ENCODE measurements at places on chromosomes 13 and 19.
A peak's percentile ranks its signal among the peaks of the same experiment; 100 is the strongest.

DNA sequence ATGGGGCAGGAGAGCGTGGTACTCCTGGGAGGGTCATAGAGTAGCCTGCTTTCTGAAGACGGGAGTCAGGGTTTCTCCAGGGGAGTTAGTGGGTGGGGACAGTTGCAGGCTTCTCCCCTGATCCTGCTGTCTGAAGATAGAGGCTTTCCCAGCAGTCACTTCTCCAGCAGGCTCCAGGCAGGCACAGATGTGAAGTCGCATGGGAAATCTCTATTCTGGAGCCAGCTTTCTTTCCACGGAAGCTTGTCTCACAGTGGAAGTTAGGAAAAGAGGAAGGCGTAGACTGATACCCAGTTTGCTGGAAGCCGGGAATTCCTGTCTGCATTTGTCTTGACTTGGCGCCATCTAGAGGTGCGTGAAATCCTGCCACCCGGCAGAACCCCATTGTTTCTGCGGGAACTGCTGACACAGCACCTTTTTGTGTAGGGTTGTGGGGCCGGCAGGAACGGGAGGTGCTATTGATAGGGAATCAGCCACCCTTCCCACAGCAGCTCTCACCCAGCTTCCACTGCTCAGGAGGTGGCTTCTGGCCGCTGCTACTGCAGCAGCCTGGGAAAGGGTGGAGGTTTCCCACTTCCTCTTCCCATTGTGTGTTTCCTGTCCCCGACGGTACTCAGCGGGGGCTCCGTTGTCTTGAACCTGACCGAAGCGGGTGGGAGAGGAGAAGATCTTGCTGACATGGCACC is 28.5 kb upstream of the NPAS1 start:
- DNase-seq = peak; percentile 67

DNA sequence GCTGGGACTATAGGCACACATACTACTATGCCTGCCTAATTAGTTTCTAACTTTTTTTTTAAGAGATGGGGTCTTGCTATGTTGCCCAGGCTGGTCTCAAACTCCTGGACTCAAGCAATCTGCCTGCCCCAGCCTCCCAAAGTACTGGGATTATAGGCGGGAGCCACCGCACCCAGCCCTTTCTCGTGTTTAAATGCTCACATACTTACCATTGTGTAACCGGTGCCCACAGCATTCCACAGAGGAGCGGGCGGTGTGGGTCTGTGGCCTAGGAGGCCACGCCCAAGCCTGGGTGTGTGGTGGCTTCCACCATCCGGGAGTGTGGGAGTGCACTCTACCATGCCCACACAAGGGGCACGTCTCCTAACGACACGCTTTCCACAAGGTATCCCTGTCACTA is 7.7 kb downstream of the LMNB2 start:
- no peak for DNase-seq

- no peak for DNase-seq
Observed at GRCh38 chr13:48761256-48761655, 107.5 kb downstream of the CYSLTR2 start.

- no peak for DNase-seq
Observed at GRCh38 chr13:111665691-111666095, 345.3 kb downstream of the TEX29 start.

DNA sequence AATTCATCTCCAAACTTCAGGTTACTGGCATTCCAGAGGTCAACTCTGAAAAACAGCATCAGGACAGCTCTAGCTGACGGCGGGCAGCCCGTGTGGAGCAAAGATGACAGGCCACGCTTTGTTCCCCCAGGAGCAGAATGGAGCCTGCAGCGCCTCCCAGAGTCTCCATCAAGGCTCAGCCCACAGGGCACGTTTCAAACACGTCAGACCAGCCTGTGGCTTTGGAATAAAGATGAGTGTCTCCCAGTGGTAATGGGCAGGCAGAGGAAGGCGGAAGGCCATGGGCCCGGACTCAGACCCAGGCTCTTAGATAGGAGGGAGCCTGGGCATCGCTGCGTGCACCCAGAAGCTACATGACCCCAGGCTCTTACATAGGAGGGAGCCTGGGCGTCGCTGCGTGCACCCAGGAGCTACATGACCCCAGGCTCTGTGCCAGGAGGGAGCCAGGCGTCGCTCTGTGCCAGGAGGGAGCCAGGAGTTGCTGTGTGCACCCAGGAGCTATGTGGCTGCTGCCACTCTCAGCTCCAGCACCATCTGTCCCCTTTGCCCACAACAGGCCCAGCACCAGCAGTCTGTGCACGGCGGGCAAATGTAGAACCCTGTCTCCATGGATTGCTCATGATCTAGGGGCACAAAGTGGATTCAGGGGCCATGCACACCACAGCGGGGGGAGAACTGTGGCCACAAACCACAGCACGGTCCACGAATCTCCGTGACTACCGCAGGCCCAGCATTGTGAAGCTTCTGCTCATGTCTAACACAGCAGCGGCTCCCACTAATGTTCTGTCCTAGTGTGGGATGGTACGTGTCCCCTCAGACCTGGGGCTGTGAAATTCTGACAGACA is 47.8 kb upstream of the C13orf46 start:
- DNase-seq = peak; percentile 39

DNA sequence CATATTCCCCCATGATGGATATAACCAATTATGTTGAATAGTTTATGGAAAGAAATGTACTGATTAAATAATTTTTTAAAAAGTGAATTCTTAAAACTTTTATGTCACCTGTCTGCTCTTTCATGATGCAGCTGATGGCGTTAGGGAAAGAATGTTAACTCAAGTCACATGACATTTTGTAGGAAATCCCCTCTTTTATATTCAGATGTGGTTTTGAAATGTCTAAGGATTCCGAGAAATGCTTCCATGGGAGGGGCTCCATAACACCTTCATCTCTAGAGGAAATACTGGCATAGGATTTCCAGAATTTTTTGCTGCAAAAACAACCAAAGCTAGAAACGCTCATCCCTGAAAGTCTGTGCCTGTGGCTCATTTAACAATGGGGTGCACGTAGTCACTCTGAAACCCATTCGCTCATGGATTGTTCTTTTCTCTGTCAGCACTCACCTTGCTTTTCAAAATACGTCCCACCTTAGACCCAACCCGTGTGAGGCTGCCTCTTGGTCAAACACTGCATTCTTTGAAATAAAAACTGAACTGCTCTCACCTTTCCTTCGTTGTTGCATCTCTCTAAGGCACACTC is 288.9 kb downstream of the SHISA2 start:
- no peak for DNase-seq

GRCh38 chr13:43094901-43095300 is 71.5 kb downstream of the DNAJC15 start:
- no peak for DNase-seq

DNA sequence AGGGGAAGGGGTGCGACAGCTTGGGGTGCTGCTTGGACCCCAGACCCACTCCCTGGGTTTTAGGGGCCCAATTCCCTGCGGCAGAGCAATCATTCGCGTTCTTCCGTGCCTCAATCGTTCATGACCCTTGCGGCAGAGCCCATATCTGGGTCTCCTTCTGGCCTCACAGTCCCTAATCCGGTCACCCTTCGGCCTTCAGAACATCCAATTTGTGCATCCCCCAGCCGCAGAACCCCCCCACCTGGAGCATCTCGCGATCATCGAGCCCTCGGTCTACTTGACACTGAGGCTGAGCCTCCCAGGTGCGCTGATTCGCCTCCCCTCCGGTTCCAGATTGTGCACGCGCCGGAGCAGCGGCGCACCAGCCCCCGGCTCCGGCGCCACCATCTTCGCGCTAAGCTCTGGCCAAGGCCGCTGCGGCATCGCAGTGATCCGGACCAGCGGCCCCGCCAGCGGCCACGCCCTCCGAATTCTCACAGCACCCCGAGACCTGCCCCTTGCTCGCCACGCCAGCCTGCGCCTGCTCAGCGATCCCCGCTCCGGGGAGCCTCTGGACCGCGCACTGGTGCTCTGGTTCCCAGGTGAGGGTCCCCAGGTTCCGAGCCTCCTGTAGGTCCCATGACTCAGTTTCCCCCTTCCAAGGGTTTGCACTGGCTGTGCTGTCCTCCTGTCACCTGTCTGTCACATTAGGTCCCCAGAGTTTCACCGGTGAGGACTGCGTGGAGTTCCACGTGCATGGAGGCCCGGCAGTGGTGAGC is 501 bp downstream of the GTPBP3 start:
- no peak for DNase-seq

- DNase-seq = no peak
Observed at GRCh38 chr13:24834902-24835510, 71.0 kb downstream of the RNF17 start.

GRCh38 chr13:69935043-69935442 is 172.6 kb upstream of the ATXN8OS start:
- no peak for DNase-seq

DNA sequence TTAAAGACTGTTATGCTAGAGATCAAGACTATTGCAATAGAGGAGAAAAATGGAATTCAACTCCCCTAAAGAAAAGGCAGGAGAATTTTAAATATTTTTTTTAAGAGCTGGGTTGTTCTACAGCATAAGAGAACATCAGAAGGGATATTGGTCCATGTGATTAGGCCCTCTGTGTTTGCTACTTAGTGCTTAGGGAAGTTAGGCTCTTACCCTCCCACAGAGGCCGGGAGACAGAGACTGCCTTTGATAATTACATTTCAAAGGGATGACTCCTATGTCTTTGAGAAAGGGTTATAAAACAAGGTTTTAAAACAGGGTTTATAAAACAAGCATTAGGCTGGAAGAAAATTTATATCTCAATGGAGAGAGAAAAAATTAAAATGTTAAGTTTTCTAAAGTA is 1248.1 kb upstream of the PCDH20 start:
- no peak for DNase-seq

- DNase-seq = no peak
Observed at GRCh38 chr19:46631481-46631880, 4.5 kb downstream of the GNG8 start.

DNA sequence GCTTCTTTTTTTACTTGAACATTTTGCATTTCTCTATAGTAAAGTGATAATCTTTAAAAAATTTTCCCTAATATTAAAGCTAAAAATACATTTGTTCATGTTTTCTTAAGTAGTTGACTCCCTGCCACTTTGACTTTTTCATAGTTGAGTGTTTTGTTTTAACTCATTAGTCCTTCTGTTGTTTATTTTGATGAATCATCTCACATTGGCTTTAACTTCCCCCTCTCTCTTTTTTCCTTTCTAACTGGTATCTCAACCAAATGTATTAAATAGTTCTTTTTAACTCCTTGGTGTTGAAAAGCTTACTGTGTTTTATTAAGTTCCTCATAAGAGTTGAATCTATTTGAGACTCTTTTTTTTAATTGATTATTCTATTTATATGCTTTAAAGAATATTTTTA is 2.8 kb downstream of the TNFSF13B start:
- no peak for DNase-seq

DNA sequence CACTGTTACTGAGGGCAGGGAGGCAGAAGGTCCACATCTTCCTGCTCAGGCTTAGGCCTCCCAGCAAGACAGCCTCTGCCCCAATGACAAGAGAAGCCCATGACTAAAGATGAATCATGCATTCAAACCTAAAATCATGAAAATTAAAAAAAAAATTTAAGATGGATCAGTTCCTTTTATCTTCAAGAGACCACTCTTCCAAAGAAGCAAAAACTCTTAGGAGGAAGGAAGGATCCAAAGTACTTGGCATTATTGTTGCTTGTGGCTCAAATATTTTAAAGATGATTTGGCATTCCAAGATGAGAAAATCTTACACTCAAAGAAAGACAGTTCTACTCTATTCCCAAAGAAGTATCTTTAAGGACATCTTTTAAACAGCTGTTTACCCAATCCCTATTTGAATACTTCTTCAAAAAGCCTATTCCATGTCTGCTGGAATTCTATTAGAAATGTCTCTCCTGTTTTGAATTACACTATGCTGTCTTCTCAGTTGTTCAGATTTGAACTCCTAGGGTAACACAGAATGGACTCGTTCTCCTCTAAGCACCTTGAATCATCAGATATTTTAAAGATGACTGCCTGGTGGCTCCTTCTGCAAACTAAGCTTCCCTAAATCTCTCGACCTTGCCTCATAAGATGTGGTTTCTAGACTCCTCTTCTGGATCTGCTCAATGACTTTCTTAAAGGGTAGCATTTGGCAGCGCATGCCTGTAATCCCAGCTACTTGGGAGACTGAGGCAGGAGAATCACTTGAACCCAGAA is 7.0 kb downstream of the SERP2 start:
- DNase-seq = no peak

- no peak for DNase-seq
Observed at GRCh38 chr13:101779147-101779546, 326.7 kb downstream of the ITGBL1 start.

DNA sequence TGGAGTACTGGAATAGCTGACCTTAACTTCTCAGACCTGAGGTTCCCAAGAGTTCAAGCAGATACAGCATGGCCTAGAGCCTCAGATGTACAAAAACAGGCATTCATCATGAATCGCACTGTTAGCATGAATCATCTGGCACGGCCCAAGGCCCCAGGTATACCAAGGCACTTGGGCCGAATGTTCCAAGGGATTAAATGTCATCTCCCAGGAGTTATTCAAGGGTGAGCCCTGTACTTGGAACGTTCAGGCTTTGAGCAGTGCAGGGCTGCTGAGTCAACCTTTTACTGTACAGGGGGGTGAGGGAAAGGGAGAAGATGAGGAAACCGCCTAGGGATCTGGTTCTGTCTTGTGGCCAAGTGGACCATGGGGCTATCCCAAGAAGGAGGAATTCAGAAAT is 6.3 kb downstream of the KLK3 start:
- DNase-seq = no peak

GRCh38 chr19:45424191-45425058 is 708 bp upstream of the ERCC1 start:
- peak; percentile 68 for DNase-seq

DNA sequence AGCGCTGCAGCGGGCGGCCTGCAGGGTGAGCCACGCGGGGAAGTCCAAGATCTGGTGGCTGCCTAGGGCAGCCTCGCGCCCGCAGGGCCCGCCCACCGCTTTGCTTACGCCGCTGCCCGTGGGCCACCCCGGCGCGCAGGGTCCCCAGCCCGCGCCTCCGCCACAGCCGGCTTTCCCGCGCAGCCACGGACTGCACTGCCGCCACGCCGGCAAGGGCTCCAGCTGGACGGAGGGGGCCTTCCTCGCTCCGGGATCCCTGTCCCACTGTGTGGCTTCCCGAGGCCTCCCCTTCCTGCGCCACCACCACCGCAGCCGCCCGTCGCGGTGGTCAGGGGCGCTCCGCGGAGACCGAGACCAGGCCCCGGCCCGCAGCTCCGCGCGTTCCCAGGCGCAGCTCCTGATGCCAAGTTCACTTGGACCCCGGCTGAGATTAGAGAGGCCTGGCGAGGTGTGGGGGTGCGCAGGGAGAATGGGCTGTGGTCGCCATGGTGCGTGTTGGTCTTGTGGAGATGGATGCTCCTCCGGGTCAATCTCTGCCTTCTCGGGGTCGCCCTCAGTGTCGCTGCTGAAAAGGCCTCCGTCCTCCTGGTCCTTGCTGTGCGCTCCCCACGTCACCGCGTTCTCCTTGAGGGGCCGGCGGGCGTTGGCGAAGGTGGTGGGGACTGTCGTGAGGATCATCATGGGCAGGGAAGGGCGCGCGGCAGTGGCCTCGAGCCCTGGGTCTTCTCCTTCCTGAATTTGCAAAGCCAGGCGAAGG is 17.9 kb upstream of the RNF17 start:
- no peak for DNase-seq

- no peak for DNase-seq
Observed at GRCh38 chr13:112974671-112975070, 5.7 kb downstream of the MCF2L start.
